ENCODE measurements at places on chromosomes 5 and 9.
A peak's percentile ranks its signal among the peaks of the same experiment; 100 is the strongest.

DNA sequence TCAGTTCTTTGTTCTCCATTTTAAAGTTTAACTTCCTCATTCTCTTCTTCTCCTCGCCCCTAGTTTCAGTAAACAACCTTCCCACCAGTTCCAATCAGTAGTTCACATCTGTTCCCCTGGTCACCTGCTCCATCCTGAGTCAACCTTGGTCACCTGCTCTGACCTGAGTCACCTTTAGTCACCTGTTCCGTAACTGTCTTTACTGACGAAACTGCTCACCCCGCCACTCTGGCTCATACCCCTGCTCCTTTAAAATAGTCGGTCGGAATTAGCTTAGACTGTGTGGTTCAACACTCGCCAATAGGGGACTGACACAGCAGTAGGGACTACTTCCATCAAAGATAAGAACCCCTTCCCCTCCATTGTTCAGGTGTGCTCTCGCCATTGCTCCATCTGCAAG, 76.3 kb upstream of the GPBP1 start:
- DNase-seq: no peak

- DNase-seq: no peak
Observed at GRCh38 chr9:22147813-22148527, 138.9 kb upstream of the CDKN2B start.

GRCh38 chr5:164433106-164433870, 927.9 kb downstream of the MAT2B start:
- no peak for DNase-seq

- DNase-seq: no peak
Observed at GRCh38 chr9:126521551-126521950, 92.2 kb upstream of the LMX1B start.

- no peak for DNase-seq
Observed at GRCh38 chr9:129454467-129455067, 166.3 kb downstream of the C9orf50 start.

- DNase-seq: no peak
Observed at GRCh38 chr5:98798847-98799246, 25.4 kb downstream of the RGMB start.

- DNase-seq: peak; percentile 68
Observed at GRCh38 chr5:151126199-151126645, 31.4 kb downstream of the ANXA6 start.

DNA sequence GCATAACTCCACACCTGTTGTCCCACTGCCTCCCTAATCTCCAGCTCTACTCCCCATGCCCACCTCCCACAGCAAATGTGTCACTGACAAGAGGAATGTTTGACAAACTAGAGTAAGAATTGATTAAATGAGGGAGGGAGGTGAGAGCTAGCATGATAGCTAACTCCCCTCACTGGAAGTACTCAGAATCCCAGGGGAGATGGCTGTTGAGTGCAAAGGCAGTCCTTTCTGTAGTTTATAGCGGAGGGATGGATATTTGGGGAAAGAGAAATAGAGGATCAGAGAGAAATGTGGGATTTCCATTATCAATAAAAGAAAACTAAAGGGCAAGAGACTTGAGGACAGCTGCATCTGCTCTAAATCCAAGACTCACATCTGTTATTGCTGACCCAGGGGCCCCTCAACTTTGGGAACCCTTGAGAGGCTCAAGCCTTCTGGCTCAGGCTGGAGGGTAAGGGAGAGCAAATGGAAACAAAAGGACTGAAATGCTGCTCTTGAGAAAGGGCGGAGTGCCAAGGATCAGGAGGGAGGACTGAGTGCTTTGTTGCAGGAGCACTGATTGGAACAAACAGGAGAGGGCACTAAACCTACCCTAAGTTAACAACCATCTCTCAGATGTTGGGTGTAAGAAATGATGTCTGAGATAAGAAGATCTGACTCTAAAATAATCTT, 372.1 kb downstream of the NTRK2 start:
- no peak for DNase-seq

- no peak for DNase-seq
Observed at GRCh38 chr5:67355120-67355713, 158.6 kb upstream of the CD180 start.

GRCh38 chr9:76987594-76988200, 31.8 kb upstream of the FOXB2 start:
- peak; percentile 15 for DNase-seq

- no peak for DNase-seq
Observed at GRCh38 chr5:72140711-72141110, 33.4 kb downstream of the MAP1B start.

DNA sequence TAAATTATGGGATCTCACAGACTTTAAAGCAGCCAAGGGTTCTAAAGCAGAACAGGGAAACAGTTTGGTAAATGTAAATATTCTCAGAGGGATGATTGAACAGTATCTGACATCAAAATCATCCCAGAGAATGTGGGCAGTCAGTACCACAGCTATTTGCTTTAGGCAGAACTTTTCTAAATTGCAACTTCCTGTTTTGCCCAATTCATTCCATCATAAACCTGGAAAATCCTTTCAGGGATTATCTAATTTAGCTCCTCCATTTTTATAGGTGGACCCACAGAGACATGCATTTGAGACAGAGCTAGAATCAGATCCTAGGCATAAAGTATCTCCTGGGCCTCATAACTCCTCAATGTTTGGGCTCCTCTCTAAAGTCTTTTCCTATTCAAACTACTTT, 12.4 kb downstream of the NR6A1 start:
- DNase-seq: no peak

- no peak for DNase-seq
Observed at GRCh38 chr5:175059687-175060211, 335.4 kb downstream of the MSX2 start.

DNA sequence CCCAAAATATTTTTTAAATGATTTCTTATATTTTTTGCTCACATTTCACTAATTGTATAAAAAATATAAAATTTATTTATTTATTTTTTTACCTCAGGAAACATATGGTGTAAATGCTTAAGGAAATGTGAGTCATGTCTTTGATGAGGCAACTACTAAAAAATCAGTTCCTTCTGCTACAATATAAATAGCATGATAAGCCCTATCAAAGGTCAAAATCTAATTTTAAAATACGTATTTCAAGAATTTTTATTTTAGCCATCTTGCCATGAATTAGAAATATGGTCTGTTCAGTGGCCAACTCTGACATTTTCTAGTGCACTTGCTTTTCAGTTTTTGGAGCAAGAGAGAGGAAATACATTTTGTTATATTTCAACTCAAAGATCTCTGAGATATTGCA, 50.5 kb downstream of the PDE4D start:
- no peak for DNase-seq

DNA sequence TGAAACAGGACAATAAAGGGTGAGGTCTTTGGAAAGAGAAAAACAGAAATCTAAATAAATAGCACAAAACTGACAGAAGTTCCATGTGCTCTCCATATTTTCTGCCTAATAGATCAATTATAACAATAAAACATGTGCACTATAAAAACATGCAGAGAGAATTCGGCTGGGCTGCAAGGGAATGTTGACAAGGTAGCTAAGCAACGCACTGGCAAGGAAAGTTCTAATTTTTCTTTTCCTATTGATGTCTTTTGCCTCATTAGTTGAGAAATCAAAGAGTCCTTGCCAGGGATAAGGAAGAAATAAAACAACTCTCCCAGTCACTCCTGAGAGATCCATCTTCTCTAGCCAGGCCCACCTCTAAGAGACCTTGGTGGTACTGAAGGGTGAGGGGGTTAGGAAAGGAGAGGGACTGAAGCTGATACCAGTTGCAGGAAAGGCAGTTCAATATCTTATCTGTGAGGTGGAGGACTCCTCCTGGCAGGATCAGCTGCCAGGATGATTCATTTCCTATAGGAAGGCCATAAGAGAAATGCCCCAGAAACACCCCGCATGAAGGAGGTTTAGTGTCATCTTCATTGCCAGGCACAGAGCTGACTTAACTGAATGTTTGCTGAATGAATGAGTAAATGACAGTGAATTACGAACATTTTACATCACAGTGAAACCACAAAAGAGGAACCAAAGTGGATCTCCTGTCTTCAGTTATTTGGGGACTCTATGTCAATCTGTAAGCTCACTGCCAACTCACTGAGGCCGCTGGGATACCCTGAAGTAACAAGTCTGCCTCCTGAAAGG, 63.7 kb upstream of the IFNK start:
- DNase-seq: peak; percentile 57

DNA sequence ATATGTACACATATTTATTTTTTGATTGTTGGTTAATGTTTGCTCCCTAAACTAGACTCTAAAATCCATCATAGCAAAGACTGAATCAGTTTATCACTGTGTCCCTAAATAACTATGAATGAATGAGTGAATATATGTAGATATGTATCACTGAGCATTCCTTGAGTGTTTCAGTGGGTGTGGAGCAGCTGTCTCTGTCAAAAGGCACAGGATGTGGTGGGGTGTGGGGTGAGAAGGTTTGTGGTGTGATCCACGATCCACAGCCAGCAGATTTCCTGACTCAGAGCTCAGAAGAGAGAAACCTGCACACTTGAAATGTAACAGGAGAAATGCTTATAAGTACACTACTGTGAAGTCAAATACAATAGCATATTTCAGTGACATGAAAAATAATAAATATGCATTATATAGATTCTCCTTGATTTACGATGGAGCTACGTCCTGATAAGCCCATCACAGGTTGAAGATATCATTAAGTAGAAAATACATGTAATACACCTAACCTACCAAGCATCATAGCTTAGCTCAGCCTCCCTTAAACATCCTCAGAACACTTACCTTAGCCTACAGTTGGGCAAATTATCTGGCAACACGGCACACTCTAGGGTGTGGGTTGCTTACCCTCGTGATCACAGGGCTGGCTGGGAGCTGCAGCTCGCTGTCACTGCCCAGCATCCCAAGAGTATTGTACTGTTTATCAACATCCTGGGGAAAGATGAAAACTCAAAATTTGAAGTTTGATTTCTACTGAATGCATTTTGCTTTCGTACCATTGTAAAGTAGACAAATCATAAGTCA, 287.0 kb downstream of the GAS1 start:
- no peak for DNase-seq

DNA sequence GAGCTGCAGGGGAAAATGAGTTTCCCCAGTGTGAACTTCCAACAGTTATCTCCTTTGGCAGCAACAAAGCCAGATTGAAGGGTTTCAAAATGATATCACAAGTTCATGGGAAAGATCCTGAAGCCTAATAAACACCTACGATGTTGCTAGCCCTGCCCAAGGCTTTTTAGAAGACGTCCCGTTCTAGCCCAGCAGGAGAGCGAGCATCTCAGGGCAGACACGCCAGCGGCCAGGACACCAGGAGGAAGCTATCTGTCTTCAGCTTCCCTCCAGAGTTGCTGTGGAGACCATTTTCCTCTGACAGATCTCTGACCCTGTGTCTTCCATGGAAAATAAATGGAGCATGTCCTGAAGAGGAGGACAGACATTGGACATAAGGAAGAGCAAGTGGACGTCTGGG, 98.4 kb downstream of the FBXO38 start:
- no peak for DNase-seq

- no peak for DNase-seq
Observed at GRCh38 chr5:56664025-56664424, 151.3 kb upstream of the MAP3K1 start.

GRCh38 chr5:62282064-62282463, 23.9 kb upstream of the KIF2A start:
- DNase-seq: no peak

- DNase-seq: no peak
Observed at GRCh38 chr5:107274571-107274970, 396.2 kb downstream of the EFNA5 start.

- DNase-seq: peak; percentile 58
Observed at GRCh38 chr9:136947955-136948510, 3.0 kb downstream of the C8G start.

GRCh38 chr9:38445154-38446043, 21.1 kb upstream of the IGFBPL1 start:
- peak; percentile 2 for DNase-seq

- no peak for DNase-seq
Observed at GRCh38 chr5:138647261-138647788, 72.1 kb upstream of the HSPA9 start.

DNA sequence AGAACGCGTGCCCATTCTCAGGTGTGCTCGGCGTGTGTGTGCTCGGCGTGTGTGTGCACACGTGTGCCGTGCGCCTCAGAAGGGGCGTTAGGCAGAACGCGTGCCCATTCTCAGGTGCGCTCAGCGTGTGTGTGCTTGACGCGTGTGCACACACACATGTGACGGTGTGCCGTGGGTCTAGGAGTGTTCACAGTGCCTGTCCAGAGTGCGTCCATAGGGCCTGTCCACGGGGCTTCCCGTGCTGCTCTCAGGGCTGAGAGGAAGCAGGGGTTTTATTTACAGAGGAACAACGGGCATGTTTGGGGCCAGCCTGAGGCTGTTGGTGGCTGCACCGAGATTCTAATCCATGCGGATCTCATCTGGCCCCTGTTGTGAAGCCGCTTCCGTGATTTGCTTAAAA, 14.2 kb upstream of the AHRR start:
- no peak for DNase-seq

- no peak for DNase-seq
Observed at GRCh38 chr5:4019841-4020240, 424.2 kb downstream of the IRX1 start.

DNA sequence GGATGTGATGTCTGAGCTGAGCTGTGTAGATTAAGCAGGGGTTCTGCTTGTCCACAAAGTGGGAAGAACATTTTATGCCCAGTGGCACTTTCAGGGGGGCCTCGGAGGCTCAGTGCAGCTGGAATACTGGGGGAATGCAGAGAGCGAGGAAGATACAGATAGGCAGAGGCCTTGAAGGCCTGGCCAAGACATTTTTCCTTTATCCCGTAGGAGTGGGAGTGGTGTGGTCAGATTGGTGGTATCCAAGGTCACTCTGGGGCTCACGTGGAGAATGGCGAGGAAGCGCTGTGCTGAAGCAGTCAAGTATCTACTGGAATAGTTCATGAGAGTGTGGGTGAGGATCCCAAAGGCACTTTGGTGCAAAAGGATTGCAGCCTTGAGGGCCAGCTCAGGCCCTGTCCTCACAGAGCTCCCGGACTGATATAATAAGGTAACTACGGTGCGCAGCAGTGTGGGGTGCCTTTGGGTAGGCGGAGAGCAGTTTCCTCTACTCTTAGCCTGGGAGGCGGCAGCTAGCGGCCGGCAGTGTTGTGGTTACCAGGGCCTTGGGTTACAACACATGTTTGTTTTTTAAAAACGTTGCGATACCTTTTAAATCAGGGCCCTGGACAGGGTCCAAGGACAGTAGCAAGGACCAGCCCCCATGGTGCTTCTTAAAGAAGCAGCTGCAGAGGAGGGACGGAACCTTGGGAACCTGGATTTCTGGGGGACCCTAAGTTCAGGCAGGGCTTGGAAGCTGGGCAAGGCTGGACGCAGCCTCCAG, 10.8 kb upstream of the CCDC69 start:
- DNase-seq: no peak

GRCh38 chr9:91412941-91413340, 10.7 kb downstream of the NFIL3 start:
- no peak for DNase-seq

DNA sequence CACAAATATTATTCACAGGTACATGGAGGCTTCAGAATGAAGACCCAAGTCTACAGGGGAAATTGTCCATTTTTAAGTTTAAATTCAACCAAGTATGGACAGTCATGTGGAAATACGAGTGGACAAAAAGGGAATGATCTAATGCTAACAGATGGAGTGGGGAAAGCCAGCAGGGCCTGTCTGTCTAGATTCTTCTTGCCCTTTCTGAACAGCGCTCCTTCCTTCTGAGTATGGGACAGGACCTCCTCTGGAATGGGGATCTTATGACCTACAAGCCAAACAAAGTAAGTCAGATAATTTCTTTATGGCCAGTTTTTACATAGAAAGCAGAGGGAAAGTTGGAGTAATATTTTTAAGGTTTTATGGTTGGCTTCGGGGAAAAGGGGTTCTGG, 119.8 kb upstream of the NEK6 start:
- no peak for DNase-seq

GRCh38 chr9:18837402-18837801, 195.6 kb downstream of the SAXO1 start:
- DNase-seq: no peak

- DNase-seq: no peak
Observed at GRCh38 chr9:133814586-133815208, 76.5 kb upstream of the SARDH start.

All from erythroblast (primary cell).